ENCODE measurements at places on chromosomes 6 and 20.

- DNase-seq = no peak
Measured at GRCh38 chr6:53792016-53792415, 2.8 kb upstream of the LRRC1 start.

- DNase-seq = no peak
Measured at GRCh38 chr6:105789935-105790334, 296.2 kb upstream of the PRDM1 start.

DNA sequence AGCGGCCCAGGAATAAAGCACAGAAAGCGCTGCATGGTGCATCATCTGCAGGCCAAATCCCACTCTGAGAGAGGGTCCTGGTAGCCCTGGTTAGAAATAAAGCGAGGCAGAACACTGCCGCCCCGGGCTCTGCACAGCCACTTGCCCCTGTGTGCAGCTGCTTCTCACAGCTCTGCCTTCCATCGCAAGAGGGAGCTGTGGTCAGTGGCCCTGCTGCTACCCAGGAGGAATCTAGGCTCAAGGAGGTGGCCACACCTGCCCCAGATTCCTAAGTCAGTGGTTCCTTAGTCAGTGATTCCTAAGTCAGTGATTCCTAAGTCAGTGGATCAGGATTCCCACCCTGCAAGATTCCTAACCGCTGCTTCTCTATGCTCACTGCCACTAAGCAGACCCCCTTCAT lies 8.8 kb downstream of the CDH4 start:
- no peak for DNase-seq

DNA sequence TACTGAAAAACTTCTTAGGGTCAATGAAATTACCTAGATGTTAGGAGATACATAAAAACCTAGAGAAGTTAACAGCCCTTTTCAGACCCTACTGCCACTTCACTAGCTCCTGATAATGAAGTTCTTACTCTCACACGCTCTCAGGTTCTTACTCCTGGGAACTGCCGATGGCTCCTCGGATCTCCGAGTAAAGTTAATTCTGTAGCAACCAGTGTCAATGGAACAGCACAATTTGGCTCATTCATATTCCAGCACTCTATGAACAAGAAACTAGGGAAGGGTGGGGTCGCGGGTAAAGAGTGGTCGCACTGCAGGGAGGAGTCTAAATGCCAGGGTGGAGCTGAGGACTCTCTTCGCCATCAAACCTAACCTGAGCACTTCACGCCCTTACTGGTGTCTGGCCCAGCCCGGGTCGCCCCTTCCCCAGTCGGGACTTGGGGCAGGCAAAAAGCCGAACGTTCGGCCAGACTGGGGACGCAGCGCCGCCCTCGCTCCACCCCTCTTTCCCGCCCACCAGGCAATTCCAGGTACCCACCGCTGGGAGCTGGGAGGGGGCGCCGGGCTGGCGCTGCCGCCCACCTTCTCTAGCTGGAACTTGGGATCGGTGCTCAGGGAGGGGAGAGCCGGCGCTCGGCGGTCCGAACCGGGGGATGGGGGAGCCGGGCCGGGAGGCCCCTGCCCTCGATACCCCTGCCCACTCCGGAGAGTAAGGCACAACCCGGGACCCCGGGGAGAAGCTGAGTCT lies 744 bp downstream of the RAB23 start:
- DNase-seq = no peak

GRCh38 chr6:155384321-155384952 lies 70.2 kb upstream of the TFB1M start:
- DNase-seq = no peak

- DNase-seq = no peak
Measured at GRCh38 chr6:93120154-93120742, 299.1 kb downstream of the EPHA7 start.

DNA sequence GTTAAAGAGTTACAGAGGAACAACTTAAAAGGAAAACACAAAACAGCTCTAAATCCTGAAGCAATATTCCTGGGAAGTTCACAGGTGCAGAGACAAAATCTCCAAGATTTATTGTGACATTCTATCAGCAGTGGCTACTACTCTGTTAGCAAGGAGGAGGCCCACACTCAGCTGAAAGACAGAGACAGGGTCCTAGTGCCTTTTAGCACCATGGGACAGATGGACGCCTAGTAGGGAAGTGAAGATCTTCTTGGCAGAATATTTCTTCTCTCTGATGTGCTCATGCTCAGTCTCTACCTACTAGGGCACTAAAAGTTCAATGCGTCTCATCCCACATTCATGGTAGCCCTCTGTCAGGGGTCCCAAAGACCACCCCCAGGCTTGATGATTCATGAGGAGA lies 133.4 kb downstream of the LAMP5 start:
- DNase-seq = no peak

DNA sequence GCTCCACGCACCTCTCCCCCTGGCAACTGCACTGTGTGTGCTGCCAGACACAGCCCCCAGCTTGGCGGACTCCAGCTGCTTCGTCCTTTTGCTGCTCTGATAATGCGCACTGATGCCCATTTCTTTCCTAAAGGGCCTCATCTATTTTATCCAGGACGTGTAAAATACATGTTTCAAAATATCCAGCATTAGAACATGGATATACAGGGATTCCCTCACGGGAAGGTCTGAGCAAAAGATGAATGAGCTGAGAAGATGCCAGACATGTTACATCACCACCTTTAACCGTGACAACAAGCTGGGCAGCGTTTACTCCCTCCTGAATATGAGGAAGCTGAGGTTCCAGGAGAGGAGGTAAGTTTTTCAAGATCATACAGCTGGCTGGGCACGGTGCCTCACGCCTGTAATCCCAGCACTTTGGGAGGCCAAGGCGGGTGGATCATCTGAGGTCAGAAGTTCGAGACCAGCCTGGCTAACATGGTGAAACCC lies 32.8 kb downstream of the TNXB start:
- DNase-seq = no peak

DNA sequence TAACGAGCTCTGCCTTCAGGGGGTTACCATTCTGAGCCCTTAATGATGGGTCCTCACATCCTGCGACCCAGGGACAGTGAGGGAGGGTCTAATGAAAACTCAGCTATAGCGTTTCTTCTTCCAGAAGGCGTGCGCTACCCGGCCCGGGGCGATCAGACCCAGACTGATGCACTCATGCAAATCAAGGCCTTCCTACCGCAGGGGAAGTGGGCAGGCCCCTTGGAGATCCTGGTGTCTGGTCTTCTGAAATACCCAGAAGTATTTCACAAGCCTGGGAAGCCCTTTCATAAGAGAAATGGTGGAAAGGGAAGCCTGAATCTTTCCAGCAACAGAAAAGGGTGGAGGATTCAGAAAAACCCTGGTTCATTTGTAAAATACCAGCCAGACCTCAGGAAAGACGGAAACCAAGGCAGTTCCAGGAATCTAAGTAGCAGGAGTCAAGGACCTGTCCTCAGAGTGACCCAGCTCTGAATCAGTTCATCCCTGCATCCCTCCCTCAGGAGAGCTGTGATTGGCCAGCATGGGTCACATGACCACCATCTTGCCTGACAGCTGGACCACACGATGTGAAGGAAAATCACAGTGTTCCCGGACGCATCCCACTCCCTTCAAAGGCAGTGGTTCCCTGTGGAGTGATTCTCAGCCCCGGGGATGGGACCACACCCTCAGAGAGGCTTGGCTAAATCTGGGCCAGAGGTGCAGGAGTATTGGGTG lies 12.7 kb downstream of the BFSP1 start:
- no peak for DNase-seq

DNA sequence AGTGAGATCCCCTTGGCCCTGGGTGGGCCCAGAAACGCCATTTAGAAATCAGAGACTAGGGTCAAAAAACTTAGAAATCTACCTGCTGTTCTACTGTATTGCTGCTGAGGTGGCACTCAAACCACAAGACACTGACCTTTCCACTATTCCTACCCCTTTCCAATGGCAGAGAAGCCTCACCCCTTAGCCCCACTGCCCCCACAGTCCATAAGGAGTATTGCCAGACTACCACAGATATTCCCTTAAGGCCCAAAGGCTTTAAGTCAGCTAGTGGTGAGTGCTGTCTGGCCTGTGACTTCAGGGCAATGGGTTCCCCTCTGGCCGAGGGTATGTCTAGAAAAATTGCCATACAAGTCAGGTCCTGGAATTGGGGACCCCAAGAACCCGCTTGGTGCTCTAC lies 656.1 kb downstream of the COL12A1 start:
- DNase-seq = no peak

- DNase-seq = no peak
Measured at GRCh38 chr6:39962831-39963230, 28.6 kb upstream of the MOCS1 start.

- DNase-seq = no peak
Measured at GRCh38 chr20:53829724-53830521, 236.3 kb upstream of the ZNF217 start.

GRCh38 chr6:18168264-18168663 lies 13.0 kb downstream of the KDM1B start:
- DNase-seq = no peak

DNA sequence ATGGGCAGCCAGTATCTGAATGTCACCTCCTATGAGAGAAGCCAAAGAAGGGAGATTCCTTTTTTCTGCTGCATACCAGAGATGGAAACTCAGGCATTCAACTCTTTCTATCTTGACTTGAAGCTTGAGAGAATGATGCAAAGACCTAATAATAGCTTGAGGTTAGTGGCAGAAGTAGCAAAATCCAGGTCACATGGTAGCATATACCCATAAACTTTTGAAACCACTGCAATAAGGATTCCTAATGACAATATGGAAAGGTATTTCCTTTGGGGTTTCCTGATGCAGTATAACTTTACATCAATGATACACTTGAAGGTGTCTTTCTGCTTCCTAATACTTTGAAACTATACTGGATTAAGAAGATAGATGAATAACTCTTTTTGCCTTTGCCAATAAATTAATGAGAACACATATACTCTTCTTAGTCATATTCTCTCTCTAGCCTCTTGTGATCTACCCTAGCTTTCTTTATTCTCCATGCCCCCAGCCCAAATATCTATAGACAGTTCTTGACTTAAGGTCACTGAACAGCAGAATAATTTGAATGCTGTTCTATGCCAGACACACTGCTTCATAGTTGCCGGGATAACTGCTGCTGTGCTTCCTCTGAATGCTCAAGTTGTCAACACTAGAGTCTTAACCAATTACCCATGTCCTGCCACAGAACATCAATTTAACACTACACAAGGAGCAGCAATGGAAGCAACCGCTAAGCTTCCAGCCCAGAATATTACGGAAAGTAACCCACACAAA lies 155.5 kb upstream of the SIM1 start:
- no peak for DNase-seq

DNA sequence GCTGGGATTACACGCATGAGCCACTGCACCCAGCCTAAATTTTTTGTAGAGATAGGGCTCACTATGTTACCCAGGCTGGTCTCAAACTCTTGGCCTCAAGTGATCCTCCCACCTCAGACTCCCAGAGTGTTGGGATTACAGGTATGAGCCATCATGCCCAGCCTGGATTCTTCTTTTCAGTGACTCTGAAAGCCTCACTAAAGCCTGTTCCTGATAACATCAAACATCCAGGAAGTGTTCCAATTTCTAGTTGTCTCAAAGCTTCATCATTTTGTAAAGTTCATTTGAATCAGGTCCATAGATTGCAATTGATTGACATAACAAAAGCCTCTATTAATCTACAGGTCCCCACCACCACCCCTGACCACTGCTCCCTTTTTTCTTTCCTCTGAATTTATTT lies 29.2 kb upstream of the CHMP4B start:
- DNase-seq = no peak

DNA sequence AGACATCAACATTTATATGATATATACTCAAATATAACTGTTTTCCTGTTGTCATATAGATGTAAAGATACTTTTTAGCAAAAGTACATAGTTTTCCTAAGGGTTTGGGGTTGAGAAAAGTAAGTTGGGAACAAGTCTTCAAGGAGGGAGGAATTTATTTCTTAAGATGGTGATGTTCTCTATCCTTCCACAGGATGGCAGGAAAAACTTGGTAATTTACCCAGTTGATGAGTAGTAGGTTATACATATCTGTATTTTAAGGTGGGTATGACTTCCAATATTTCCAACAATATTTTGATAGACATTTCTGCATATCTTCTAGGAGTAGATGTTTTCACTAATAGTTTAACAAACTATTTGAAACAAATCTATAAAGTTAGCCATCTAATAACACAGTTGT lies 254.4 kb downstream of the RIMS1 start:
- DNase-seq = no peak

Measured in D721Med (cell line).